SW480 (cell line): ENCODE measurements at places on chromosomes 6 and 20.

DNA sequence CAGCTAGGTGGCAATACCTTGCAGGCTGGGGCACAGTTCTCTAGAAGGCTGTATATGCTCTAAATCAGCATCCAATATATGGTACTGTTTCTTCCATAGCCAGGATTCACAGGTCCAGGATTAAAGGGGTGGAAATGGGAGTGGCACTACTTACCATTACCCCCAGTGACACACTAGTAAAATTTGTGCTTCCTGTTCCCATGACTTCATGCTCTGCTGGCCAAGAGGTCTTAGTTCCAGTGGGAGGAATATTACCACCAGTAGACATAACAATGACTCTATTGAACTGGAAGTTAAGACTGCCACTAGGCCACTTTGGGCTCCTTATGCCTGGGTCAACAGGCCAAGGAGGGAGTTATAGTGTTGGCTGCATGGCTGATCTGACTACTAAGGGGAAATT lies 174.3 kb upstream of the TNFAIP3 start:
- DNase-seq = peak; percentile 46

DNA sequence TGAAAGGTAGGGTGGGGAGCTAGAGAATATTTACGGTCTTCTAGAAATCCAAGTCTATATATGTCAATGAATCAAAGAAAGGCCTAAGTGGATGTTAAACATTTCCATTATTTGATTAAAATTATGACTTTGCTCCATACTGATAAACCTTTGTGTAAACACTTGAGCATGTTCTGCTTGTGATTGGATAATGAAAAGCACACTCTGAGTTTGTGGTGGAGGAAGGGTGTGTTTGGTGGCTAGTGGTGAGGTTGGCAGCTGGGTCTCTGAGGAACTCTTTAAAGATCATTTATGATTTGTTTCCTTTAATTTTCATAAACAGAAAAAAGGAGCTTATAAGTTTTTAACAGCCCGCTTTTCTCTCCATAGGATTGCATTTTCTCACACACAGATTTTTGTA lies 84.7 kb downstream of the RFPL4B start:
- no peak for DNase-seq

DNA sequence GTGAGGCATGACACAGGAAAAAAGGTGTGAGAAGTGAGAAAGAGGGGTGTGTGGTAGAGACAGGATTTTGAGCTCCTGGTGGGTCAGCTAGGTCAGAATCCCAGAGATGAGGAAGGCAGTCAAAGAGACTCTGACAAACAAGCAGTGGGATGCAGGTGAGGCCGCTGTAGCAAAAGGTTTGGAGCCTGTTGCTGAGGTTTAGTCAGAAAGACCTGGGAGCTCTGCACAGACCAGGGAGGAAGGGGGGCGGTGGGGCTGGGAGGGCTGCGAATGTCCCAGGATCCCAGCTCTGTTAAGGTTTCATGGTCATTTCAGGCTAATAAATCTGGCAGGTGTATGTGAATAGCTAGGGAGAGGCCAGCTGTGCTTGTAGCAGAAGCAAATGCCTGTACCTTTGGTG lies 373.9 kb upstream of the SYNCRIP start:
- no peak for DNase-seq

DNA sequence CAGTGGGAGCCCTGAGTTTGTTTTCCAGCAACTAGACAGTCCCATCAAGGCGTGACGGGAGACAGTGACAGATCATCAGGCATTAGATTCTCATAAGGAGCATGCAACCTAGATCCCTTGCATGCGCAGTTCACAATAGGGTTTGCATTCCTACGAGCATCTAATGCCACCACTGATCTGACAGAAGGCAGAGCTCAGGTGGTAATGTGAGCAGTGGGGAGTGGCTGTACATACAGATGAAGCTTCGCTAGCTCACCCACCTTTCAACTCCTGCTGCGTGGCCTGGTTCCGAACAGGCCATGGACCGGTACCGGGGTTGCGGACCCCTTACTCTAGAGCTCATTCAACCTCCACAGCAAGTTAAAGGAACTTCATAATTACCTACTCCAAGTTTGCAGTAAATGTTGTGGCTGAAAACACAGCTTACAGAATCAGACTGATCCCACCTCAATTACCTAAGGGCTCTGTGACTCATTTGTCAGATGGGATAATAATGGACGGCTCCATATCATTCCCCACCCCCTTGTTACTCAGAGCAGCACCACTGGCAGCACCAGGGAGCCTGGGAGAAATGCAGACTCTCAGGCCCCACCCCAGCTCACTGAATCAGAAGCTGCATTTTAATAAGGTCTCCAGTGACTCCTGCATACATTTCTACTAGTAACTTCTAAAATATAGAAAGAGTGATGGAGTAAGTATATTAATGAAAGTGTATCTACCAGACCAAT lies 15.7 kb downstream of the PXMP4 start:
- no peak for DNase-seq

DNA sequence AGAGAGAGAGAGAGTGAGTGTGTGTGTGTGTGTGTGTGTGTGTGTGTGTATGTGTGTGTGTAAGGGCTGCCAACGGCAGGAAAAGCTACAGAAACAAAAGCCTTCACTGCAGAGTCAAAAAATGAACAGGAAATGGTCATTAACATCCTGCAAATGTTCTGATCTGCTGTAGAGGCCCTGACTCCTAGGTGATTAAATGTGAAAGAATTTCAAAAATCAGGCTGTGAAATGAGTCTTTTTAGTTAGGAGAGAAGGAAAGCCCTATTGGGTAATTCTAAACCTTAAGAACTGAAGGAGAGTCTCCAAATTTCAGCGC lies 166.5 kb upstream of the MYLIP start:
- no peak for DNase-seq

- no peak for DNase-seq
Measured at GRCh38 chr6:127717384-127717783, 140.4 kb downstream of the C6orf58 start.

- DNase-seq = no peak
Measured at GRCh38 chr6:147212622-147213021, 8.4 kb downstream of the STXBP5 start.

DNA sequence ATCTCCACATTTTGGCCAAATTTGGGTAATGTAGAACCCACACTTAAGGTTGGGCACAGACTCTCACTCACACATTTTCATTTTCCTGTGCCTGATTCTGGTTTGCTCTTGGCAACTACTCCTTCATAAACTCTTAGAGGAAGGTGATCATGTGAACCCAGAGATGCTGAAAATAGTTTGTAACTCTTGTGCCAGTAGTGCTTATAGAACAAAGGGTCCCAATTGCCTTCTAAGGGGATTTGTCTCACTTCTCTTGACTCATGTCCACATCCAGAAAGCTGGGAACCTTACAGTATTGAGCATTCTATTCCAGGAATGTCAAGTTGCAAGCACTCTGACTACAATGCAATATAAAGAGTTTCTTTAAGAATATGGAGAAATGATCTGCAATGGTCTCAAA lies 62.0 kb upstream of the TASP1 start:
- no peak for DNase-seq

DNA sequence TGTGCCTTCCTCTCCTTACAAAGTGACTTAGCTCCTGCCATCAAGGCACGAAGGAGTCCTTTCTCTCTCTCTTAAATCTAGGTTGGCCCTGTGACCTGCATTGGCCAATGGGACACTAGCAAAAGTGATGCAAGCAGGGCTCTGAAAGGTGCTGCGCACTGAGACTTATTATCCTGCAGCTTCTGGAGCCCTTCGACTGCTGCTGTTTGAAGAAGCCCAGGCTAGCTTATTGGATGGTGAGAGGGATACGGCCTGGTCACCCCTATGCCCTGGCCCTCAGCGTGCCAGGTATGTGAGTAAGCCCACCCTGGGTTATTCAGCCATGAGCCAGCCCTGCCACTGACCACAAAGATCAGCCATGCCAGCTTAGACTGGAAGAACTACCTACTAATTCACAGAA lies 74.5 kb upstream of the GGTLC1 start:
- no peak for DNase-seq

GRCh38 chr6:128410584-128410983 lies 109.8 kb downstream of the PTPRK start:
- no peak for DNase-seq

DNA sequence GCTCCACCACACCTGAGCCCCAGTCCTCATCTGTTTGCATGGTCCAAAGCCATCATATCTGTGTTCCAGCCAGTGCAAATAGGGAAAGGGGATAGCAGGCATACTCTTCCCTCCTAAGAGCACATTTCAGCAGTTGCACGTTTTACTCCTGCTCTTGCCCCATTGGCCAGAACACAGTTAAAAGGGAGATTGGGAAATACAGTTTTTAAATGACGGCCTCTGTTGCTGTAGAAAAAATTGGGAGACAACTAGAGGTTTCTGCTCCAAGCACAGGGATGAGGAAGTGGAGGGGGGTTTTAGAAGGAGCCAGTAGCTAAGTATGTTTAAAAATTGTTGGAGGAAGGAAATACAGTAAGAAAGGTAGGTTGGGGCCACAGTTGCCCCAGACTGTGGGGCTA lies 14.6 kb upstream of the STK35 start:
- DNase-seq = no peak

- no peak for DNase-seq
Measured at GRCh38 chr20:21693322-21693721, 12.1 kb upstream of the PAX1 start.

DNA sequence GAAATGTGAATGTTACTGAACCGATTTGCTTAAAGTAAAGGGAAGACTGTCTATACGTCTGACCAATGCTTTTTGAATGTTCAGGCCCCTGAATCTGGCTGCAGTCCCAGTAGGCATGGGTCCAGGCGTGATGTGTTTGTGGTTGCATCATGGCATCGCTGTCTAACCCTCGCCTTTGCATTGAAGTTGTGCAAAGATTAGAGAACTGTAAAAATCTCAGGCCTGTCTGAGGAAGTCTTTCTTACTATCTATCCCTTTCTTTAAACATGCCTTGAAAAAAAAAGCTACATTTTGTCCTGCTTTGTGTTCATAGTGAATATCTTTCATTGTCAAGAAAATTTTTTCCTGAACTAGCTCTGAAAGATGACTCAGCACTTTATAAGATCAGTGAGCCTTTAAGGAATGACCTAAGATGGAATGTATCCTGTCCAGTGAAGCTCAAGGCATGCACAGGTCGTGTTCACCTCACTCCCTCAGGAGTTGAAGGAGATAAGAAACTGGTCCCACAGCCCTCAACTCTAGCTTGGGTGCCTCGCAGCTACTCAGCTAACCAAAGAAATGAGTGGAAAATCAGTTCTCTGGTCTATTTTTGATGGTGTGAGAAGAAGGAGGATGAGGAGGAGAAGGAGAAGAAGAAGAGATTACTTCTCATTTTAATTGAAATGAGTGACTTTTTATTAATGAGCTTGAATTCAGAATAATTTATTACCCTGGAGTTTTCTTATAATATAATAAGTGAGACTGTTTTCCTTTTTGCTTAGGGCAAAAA lies 48.6 kb downstream of the TPD52L1 start:
- DNase-seq = peak; percentile 21

- DNase-seq = no peak
Measured at GRCh38 chr6:110233770-110234374, 53.6 kb downstream of the CDC40 start.

GRCh38 chr20:50186151-50186885 lies 4.3 kb upstream of the CEBPB start:
- peak; percentile 87 for DNase-seq

GRCh38 chr6:47481806-47482205 lies 4.2 kb downstream of the CD2AP start:
- no peak for DNase-seq

DNA sequence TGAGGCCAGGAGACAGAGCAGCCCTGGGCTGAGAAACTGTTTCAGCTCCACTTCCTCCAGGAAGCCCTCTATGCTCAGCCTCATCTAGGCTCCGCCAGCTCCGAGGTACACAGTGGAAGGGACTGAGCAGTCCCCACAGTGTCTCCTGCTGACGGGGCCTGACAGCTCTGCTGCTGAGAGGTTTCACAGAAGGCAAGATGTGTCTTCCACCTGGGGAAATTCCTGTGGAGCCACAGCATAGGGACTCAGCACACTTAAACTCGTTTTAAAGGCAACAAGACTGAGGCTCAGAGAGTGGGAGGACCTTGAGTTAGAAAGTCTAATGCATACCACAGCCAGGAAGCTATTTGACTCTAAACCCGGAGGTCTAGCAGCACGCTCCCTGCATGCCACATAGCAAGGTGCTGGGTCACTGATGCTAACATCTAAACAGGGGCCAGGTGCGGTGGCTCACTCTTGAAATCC lies 6.8 kb downstream of the ADA start:
- no peak for DNase-seq

- DNase-seq = no peak
Measured at GRCh38 chr6:54559136-54559535, 250.9 kb downstream of the TINAG start.

DNA sequence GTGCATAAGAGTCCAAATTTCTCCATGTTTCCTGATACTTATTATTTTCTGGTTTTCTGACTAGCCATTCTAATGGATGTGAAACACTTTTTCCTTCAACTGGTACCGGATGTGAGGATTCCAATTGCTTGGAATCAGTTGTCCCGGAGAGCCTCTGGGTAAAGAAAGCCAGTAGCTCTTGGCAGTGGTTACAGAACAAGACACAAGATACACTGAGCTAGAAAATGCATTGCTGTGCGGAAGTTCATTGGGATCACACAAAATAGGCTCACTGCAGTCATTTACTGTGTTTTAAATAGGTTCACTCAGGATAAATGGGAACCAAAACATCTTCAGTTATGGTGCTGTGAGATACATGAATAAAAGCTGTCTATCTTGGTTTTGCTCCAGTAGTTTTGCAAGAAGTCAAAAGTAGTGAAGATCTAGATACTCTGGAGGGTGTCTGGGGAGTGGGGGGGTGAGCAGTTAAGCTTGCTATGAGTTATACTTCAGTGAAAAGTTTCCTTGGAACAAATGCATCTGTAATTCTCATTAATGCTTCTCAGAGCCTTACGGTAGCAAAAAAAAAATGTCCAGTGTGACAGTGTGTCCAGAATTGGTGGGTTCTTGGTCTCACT lies 54.4 kb upstream of the RNF182 start:
- DNase-seq = no peak

DNA sequence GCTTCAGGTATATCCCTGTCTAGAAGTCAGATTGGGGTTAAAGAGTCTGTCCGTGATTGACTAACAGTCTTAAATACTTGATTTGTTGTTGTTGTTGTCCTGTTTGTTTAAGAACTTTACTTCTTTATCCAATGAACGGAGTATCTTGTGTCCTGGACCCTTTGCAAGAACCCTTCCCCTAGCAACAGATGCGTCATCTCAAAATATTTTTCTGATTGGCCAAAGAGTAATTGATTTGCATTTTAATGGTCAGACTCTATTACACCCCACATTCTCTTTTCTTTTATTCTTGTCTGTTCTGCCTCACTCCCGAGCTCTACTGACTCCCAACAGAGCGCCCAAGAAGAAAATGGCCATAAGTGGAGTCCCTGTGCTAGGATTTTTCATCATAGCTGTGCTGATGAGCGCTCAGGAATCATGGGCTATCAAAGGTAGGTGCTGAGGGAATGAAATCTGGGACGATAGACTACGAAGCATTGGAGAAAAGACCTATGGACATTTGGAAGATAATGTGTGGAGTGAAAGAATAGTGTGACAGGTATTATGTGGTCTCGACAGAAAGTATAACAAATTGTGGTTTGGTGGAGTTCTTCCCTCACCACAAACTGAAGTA lies at the start of gene HLA-DRA:
HLA-DRA (plus strand) TSS at position 286 of the 613 bp plus-strand sequence; CDS start at position 350, 64 bp downstream.
- peak; percentile 61 for DNase-seq

- peak; percentile 96 for DNase-seq
Measured at GRCh38 chr20:49595811-49596561, 28.0 kb upstream of the PTGIS start.
